Activated T-cell treated with anti-CD3 and anti-CD28 coated beads, Interleukin-2, amount 50 U/mL, for 1 hour (primary cell): ENCODE measurements at places on chromosomes 3 and 15.

GRCh38 chr15:67144609-67145311, 79.4 kb downstream of the SMAD3 start:
- no peak for DNase-seq

- DNase-seq: no peak
These were observed 474.7 kb upstream of the ALCAM start for GRCh38 chr3:104892044-104892443.

- no peak for DNase-seq
These were observed 76.7 kb downstream of the CBLB start for GRCh38 chr3:105791919-105792786.

DNA sequence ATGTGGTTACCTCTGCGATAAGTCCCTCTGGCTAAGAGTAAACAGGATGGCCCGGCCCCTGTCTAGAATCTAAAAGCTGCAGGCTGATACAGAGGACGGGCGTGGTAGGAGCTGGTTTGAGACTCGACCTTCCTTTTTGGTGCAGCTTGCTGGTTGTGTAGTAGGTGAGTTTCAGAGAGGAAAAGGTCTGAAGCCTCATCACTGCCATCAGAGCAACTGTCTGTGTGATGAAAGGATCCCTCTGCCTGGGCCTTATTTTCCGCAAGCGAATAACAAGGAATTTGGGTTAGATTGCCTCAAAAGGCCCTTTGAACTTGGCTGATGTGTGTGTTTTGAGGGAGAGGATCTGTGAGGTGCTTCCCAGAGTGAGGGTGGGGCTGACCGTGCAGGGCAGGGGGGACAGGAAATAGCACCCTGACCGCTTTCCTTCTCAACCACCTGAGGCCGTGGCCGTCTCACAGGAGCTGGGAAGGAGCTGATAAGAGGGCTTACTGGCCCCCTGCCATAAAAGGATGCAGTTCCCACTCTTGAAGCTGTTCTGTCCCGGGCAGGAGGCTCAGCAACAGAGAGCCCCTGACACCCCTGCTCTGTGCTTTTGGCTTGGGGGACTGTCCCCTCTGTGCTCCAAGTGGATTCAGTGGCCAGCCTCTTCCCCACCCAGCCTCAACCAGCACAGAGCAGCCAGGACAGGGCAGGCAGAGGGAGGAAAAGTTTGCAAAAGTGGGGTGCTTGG, 45.6 kb upstream of the TFRC start:
- DNase-seq: no peak
